ENCODE measurements at places on chromosomes 3 and 15.

GRCh38 chr3:108513961-108514360 lies 3.6 kb upstream of the MYH15 start:
- no peak for DNase-seq

DNA sequence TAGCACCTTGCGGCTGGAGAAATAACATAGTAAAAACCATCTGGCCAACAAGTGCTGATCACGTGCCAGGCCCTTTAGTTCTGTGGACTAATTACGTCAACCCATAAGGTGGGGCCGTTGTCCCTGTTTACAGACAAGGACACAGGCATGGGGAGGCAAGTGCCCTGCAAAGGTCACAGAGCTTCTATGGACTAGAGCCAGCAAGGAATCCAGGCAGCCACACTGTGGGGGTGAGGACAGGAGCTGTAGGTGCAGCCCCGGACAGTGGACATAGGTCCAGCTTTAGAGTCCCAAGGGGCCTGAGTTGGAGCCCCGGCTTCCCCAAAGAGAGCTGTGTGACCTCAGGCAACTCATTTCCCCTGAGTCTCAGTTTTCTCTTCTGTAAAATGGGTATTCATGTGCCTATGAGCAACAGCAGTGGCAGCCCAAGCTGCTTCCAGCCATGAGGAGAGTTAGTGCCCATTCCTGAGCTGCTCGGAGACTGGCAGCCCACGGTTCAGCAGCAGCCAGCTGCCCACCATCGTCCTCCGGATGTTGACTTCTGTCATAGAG lies 13.9 kb downstream of the CHST13 start:
- DNase-seq = no peak

GRCh38 chr3:32945136-32945535 lies 6.3 kb upstream of the CCR4 start:
- peak; percentile 46 for DNase-seq

DNA sequence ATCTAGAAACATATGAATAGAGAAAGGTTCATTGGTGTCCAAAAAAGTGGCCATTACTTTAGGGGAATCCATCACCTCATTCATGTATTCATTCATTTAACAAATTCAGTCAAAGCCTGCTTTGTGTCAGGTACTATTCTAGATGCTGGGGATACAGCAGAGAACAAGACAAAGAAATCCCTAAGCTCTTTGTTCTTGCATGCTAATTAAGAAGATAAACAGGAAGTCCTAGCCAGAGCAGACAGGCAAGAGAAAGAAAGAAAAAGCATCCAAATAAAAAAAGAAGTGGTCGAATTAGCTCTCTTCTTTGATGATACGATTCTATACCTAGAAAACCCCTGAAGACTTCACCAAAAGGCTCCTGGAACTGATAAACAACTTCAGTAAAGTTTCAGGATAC lies 12.4 kb upstream of the ZMAT3 start:
- no peak for DNase-seq

- no peak for DNase-seq
Measured at GRCh38 chr3:47877290-47877689, 74.4 kb downstream of the DHX30 start.

DNA sequence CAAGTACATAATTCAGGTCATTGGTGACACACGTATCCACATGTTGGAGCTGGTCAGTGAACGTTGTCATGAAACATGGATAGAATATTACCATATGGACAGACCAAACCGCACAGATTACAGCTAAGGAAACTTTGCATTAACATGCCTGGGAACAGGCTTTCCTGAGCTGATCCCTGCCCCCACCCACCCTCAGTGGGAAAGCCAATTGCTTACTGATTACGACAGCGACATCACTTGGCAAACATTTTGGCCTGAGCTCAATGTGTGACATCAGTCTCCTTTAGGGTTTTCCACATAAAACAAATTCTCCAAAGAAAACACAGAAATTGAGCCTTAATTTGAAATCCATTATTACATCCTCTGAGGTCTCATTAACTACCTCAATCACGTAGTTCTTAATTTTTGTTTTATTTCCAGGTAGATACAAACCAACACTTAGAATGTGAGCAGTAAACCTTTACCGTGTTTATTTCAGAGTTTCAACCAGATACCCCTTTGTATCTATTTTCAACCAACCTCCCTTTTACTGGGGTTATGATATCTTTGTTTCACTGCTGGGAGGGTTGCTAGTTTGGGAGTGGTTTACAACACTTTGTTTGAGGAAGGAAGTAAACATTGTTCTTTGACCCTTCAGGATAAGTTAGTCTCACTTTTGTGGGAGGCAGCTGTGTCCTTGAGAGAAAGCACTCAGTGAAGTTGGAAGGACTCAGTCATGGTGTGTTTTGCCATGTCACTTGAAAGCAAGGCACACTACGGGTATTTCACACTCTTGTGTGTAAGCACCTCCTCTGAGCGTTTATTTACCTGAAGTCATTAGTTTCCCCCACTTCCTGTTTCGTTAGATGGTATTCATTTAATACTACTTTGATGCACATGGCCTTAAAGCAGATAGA lies 103.1 kb downstream of the CMSS1 start:
- no peak for DNase-seq

- DNase-seq = no peak
Measured at GRCh38 chr15:63041402-63041973, 1.1 kb upstream of the TPM1 start.

DNA sequence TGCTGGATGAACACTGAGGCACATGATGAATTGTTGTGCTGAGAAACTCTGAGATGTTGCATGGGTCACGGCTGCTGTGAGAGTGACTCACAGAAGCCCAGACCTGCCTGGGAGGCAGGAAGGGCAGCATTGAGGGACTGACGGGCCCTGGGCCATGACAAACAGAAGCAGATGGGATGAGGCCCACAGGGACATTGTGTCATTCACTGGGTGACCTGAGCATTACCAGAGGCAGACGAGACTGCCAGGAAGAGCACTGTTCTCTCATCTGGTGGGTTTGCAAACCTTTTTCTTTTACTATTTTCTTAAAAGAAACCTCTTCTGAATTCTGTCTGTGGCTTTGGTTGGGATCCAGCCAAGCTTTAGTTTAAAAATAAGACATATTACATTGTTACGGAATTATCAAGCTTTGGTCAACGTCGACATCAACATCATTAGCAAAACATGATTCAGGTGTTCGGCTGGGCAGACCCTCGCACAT lies 67.8 kb downstream of the BDH1 start:
- DNase-seq = peak; percentile 76

DNA sequence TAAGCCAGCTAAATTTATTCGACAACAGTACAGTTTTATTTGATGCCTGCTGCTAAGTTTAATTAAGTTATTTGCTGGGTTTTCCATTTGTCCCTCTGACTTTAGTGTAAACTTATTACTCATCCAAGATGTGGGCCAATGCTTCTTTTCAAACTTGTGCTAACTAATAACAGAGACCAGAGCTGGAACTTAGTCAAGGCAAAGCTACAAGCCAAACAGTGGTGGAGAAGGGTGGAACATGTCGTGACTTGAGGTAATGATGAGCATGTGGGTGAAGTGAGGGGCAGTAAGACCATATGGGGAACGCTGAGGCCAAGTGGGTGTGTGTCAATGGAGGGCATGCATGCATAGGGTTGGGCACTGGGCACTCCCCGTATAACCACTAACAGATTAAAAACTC lies 63.9 kb downstream of the NMD3 start:
- no peak for DNase-seq

GRCh38 chr3:100427699-100428098 lies 26.4 kb downstream of the LNP1 start:
- DNase-seq = no peak

GRCh38 chr3:129888771-129889170 lies 4.7 kb downstream of the TMCC1 start:
- peak; percentile 85 for DNase-seq

GRCh38 chr15:44657378-44657777 lies 6.1 kb downstream of the SPG11 start:
- DNase-seq = no peak

DNA sequence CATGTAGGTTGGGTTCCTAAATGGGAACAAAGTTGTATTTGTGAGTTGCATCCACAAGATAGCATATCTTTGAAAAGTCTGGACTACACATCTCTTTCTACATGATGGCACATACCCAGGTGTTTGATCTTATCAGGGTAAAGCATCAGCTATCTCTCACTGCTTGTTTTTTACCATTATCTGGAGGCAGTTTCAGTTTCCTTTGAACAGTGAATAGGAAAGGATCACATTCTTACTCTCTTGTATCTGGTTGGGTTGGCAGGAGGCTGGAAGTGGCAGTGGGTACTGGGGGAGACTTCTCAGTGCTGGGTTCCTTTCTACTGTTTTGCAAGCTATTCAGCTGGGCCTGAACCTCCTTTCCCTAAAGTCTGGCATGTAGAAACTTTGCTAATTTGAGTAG lies 4.1 kb downstream of the CEMIP start:
- DNase-seq = no peak

- no peak for DNase-seq
Measured at GRCh38 chr3:79848876-79849275, 81.1 kb upstream of the ROBO1 start.

- DNase-seq = no peak
Measured at GRCh38 chr3:7658294-7658693, 797.4 kb downstream of the GRM7 start.

- DNase-seq = no peak
Measured at GRCh38 chr3:128311441-128311844, 155.2 kb downstream of the DNAJB8 start.

- DNase-seq = no peak
Measured at GRCh38 chr3:45968706-45969105, 25.4 kb downstream of the CXCR6 start.

DNA sequence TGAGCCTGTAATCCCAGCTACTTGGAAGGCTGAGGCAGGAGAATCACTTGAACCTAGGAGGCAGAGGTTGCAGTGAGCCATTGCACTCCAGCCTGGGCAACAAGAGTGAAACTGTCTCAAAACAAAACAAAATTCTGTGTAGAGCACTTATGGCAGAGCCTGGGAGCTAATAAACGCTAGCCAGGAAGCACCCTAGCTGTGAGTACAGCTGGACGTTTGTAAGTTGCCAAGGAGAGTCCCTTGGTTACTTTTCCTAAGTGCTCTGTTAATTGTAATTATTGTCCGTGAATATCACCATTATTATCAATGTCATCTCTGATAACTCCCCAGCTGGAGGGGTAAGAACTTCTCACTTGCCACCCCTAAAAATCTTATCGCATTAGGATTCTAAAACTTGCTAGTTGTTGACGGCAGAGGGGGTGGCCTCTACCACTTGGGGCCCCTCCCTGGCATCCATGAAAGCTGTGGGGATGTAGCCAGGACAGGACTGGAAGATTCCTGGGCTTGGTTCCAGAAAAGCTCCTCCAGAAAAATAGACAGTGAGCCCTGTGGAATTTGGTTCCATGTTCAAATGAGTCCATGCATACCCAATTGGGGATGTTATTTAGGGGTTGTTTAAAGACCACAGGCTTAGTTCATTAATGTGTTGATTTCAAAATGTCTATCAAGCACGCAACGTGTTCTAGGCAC lies 9.9 kb upstream of the KLHL25 start:
- no peak for DNase-seq

DNA sequence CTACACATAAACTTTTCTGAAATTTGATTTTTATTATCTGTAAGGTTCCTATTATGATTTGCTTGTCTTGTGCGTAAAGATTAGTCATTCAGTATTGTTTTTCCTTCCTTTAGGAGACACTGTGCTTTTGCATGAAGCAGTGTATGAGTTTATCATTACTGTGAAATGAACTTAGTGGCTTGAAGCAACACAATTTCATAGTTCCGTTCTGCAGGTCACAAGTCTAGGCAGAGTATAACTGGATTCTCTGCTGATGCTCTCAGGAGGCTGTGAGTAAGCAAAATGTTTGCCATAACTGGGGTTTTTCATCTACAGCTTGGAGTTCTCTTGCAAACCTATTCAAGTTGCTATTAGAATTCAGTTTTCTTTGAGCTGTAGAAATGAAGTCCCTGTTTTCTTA lies 1136.1 kb downstream of the OTOL1 start:
- DNase-seq = no peak

DNA sequence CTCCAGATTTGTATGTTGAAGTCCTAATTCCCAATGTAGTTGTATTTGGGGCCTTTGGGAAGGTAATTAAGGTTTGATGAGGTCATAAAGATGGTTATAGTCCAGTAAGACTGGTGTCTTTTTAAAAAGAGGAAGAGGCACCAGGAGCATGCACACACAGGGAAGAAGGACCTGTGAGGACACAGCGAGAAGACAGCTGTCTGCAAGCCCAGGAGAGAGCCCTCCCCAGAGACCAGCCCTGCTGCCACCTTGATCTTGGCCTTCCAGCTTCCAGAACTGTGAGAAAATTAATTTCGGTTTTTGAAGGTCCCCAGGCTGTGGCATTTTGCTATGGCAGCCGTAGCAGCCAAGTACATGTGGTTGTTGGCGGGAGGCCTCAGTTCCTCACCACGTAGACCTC lies 32.8 kb upstream of the TSEN2 start:
- DNase-seq = no peak

GRCh38 chr15:66946578-66947164 lies 118.7 kb upstream of the SMAD3 start:
- DNase-seq = peak; percentile 67

DNA sequence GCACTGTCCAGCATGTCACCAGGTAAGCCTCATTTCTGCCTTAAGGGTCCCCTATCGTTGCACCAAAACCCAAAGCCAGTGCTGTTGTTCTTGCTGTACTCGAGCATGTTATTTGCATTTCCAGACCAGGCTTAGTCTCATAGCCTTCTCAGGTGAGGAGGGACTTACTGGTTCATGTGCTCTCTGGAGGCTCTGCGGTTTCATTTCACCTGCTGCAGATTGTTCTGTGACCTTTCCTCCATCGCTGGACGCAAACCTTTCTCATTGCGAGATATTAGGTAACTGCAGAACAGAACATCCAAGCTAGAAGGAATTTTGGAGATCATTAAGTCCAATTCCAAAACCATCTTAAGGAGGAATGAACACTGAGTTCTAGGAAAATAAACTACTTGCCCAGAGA lies 187.3 kb upstream of the BCL6 start:
- no peak for DNase-seq

- no peak for DNase-seq
Measured at GRCh38 chr3:133246773-133247172, 153.1 kb upstream of the BFSP2 start.

DNA sequence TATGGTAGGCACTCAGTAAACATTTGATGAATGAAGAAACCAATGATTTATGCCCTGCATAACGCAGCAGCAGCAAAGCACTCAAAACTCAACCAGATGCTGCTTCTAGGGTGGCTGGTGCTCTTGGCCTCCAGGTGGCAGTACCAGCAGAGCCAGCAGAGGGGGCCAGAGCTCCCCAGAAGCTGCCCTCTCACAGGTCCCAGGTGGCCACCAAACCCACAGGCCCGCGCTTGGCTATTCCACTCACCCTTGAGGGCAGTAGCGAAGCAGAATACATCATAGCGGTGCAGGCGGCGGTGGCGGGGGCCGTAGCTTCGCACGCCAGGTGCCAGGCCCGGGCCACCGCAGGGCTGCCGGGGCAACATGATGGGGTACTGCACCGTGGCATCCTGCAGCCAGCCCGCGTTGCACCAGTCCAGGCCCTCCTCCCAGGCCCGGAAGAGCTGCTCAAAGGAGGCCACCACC lies 16.6 kb downstream of the HAPLN3 start:
- peak; percentile 77 for DNase-seq

GRCh38 chr15:93861956-93862741 lies 369.2 kb upstream of the MCTP2 start:
- DNase-seq = no peak
